Naive thymus-derived CD4-positive, alpha-beta T cell (primary cell): ENCODE measurements at places on chromosomes 5 and 9. TPM values are rescaled to one million over a fixed set of nuclear protein-coding genes. Genes with fewer than 3 reads are reported as not detected.

DNA sequence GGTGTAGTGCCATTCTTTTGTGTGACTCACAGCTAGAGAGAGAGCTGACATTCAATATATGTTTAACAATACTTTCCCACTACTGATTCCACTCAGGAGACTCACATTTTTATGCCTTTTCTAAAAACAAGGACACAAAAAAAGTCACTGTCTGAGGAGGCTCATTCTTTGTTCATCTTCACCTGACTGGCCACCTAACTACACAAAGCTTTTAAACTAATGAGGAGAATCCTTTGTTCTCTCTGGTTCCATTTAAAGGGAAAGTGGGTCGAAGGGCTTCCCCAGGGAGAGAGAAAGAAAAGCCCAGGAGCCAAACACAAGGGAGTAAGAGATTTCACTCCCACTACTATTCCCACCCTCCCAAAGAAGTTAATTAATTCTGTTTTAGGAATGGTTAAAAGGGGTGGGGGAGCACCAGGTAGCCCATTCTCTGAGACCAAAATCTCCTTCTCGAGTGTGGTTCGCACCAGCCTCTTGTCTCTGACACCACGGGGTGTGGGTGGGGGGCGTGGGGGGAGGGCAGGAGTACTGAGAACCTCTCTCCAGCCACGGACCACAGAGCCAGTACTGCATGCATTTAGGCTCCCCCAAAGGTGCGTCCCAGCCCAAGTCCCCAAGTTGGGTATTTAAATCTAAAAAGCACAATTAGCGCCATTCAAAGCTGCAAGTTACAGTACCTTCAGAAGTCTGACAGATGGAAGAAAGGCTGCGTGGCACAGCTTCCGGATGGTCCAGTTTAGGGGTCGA, 747 bp downstream of the TRPM3 start:
- no peak for DNase-seq

DNA sequence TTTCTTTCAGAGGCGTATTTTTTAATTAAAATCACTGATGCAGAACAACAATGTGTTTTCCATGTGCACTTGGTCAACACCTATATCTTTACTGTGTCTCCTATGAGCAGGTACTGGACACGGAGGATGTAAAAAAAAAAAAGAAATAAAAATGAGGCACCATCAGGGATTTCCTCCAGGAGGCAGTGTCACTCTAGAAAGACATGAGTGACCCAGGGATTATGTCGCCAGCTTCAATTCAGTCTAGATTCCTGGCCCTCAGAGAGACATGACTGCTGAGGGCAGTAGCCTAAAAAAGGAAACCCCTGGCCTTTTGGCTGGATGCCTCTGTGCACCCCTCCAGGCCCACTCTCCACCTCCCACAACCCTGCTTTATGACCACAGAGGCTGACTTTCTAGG, 18.3 kb upstream of the IL33 start:
- DNase-seq, result no peak

The C5orf46 gene
- not detected in 2 replicates for total RNA-seq

The FCHSD1 gene
- total RNA-seq, result 92.3 TPM

DNA sequence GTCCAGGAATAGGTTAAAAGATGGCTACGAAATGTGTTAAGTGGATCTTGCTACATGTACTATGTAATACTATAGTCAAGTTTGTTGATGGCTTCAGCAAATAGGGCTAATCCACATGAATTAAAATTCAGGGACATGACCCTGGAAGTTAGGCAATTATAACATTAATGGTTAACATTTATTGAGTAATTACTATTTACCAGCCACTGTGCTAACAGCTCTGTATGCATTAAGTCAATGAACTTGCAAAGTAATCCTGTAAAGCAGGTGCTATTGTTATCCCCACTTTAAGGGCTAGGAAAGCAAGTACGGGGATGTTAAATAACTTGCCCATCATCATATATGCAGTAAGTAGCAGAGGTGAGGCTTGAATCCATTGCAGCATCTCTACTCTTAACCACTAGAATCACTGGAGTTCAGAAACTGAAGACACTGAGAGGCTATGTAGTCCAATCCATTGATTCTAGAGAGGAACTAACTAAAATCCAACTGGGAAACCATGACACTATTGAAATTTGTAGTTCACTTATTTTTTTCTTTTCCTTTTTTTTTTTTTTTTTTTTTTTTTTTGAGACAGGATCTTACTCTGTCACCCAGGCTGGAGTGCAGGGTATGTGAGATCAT, 77.5 kb upstream of the SPINK5 start:
- DNase-seq, result no peak

- DNase-seq, result no peak
Observed at GRCh38 chr5:131355971-131356528, 92.2 kb downstream of the CDC42SE2 start.

DNA sequence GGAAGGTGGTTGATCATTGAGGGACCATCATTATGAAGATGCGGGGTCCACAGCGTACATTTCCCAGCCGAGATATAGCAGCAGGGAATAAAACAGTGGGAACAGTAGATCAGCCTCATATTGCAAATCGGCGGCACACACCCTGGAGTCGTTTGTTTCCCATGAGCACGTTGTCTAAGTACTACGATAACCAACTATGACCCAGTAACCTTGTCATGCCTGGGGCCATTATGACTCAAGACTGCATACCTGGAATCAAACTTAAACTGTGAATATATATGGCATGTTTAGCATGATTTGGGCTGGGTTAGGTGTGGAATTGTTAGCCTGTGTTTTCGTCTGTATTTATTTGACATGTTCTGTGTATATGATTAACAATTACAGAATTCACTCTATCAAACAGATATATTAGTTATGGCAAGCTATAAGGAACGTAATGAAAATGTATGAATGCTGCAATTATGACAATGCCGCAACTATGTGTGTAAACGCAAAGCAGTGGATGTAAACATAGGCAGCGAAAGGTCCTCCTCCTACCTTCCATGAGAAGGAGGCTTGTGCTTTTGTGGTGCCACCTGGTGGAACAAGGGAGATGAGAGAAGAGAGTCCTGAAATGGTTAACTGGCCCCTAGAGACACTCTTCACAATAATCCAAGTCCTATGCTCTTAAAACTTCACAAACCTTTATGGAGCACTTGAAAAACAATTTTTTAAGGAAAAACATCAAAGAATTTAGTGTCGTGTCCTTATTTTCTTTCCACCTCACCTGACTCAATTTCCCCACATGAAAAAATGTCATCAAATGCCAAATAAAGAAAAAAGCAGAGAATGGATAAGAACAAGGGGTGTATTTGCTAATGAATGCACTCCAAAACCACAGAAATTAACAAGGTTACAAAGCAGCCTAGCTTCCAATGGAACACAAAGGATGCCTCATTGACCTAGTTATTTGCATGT, 47.1 kb downstream of the SEMA5A start:
- DNase-seq, result no peak

The NDST1 gene
- total RNA-seq, result 1.6 TPM

The SMIM32 gene
- total RNA-seq, result not detected

DNA sequence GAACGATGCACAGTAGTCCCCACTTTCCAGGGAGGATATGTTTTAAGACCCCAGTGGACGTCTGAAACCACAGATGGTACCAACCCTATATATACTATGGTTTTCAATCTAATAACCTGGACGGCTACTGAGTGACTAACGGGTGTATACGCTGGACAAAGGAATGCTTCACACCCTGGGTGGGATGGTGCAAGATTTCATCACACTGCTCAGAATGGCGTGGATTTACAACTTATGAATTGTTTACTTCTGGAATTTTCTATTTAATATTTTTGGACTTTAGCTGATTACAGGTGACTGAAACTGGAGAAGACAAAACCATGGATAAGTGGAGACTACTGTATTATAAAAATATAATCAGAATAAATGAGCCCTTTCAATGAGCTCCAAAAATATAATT, 147.6 kb upstream of the TRIM32 start:
- DNase-seq, result no peak

The ADAMTS16 gene
- total RNA-seq, result not detected in 2 replicates

- DNase-seq, result no peak
Observed at GRCh38 chr9:74554751-74555419, 57.8 kb downstream of the RORB start.

- DNase-seq, result no peak
Observed at GRCh38 chr9:127396253-127396807, 639 bp upstream of the SLC2A8 start.

The ABLIM3 gene
- total RNA-seq, result not detected

- DNase-seq, result no peak
Observed at GRCh38 chr5:55636683-55637082, 75.4 kb downstream of the SLC38A9 start.

DNA sequence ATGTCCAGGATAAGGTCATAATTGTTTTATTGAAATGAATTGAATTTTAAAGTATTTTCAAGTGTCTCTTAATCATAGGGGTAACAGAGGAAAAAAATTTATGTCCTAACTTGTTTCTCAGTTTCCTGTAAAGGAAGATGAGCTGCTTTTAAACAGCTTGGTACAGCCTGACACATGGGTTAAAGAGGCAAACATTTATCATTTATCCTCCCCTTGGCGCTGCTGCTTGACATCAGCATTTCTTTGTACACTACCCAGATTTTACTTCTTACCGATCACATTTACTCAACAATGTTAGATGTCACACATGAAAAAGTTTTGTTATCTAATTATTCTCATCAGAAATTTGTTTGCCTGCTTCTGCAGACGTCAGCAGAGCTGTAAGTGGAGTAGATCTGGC, 79.4 kb upstream of the CTSL start:
- no peak for DNase-seq

The SH3RF2 gene
- total RNA-seq, result not detected

The ZBTB34 gene
- total RNA-seq, result 5.2 TPM

DNA sequence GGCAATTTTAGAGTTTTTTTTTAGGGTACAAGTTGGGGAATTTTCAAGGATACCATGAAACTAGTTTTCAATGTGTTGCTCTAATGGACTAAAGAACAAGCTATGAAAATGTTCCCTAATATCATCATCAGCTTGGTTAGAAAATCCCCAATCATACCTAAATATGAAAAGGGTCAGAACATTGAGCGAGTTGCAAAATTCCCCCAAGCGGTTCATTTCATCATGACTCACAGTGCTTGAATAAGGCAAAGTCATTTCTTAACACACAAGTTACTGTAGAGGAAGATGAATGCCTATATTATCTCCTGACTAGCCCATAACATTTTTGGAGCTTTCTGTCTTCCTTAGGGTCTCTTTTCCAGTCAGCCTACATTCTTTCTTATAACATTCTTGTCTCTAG, 62.7 kb downstream of the ST8SIA4 start:
- no peak for DNase-seq

The C6 gene
- not detected for total RNA-seq

The ZNF883 gene
- total RNA-seq, result 2.1 TPM

The CDKN2B gene
- not detected for total RNA-seq

- no peak for DNase-seq
Observed at GRCh38 chr9:122398371-122398924, 27.6 kb downstream of the PTGS1 start.

DNA sequence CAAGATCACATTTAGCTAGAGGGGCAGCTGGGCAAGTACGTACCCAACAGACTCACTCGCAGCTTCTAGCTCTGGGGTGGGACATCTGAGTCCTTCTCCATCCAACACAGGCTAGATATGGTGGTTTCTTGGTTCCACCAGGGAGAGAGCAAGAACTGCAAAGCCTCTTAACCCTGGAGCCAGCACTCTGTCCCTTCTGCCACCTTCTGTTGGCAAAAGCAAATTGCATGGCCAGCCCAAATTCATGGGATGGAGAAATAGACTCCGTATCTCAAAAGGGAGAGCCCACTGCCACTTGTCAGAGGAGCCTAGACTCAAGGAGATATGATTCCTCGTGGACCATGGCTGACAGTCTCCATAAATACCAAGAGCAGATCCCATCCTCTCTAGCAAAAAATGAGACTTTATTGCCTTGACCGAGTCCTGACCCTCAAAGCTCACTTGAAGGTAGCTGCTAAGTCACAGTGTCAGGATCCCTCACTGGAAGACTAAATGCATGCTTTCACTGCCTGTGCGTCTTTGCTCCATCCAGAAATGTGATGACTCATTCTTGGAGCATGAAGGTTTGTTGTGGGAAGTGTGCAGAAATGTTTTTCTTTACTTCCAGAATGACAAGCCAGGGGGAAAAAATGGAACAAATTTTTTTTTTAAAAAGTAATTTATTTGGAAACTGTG, 28.8 kb upstream of the ROR2 start:
- DNase-seq, result no peak

The ARHGEF39 gene
- 10.0 and 10.4 TPM in 2 replicates for total RNA-seq

The PHYHD1 gene
- 3.2 TPM for total RNA-seq

DNA sequence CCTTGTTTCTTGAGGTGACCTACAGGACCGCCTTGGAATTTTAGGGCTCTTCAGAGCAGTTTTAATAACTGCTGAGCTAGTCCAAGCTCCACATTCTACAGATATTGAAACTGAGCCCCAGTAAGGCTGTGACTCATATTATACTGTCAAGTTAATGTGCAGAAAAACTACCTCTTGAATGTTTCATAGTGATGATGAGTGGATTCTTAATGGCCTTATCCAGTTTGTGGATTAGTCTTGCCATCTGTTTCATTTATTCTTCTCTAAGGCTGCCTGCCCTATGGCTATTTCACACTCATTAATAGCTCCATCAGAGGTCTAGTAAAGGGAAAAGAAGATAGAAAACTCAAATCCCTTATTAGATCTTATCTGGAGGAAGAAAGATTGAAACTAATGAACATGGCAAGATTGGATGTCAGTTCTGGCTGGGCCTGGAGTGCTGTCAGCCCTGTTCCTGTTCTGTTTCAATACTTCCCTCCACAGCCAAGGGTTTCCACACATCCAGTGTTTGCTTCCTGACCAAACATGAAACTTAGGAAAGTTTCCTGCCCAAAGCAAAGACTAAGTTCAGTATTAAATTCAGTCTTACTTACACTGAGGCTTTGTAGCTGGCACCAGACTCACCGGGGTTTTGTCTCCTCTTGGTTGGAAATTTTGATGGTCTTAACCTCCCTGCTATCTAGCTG, 215.6 kb upstream of the DMAC1 start:
- no peak for DNase-seq

GRCh38 chr5:173611706-173612105, 4.7 kb downstream of the BOD1 start:
- DNase-seq, result no peak

- DNase-seq, result no peak
Observed at GRCh38 chr9:117487555-117488175, 72.8 kb upstream of the ASTN2 start.

DNA sequence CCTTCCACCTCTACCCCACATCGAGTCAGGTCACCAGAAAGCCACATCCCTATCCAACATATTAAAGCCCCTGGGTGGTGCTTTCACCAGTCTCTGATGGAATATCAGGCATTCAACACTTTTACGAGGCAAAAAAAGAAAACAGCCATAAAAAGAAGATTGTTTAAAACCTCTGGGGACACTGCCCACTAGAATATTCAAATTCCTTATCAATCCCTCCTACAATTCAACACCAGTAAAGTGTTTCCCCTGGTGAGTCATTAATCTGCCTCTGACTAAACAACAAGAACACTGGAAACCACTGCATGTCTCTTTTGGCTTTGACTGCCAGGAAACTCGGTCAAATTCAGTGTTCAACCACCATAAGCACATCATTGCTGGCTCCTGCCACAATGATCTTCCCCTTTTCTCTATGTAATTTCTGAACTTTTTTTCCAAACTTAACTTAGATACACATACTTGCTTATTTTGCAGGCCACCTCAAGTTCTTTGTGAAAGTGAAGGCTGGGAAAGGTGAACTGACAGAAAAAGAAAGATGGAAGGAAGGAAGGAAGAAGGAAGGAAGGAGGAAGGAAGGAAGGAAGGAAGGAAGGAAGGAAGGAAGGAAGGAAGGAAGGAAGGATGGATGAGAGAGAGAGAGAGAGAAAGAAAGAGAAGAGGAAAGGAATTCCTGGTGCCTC, 105.3 kb downstream of the PAX5 start:
- DNase-seq, result no peak

- no peak for DNase-seq
Observed at GRCh38 chr5:140106101-140106500, 7.8 kb upstream of the PURA start.

The ZNF622 gene
- 34.6 TPM for total RNA-seq
